ENCODE measurements at places on chromosomes 2 and 18.
A peak's percentile ranks its signal among the peaks of the same experiment; 100 is the strongest.

DNA sequence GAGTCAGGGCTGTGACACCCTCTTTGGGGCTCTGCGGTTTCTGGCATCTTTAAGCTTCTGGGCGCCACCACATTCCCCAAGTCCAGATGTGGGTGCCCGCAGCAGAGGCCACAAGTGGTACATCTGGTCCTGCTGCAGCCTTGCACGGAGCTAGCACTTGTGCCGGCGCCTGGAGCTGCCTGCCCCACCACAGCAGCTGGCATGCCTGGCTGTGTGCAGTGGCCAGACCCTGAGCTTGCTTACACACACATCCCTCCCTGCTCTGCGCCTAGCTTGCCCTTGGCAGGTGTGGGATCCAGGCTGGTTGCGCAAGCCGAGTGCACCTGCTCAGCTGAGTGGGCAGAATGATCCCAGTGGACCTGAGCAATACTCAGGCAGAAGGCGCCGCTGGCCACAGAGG is 27.3 kb downstream of the SLC4A10 start:
- DNase-seq: no peak

GRCh38 chr2:75290600-75291150 is 91.4 kb upstream of the TACR1 start:
- peak; percentile 47 for DNase-seq

DNA sequence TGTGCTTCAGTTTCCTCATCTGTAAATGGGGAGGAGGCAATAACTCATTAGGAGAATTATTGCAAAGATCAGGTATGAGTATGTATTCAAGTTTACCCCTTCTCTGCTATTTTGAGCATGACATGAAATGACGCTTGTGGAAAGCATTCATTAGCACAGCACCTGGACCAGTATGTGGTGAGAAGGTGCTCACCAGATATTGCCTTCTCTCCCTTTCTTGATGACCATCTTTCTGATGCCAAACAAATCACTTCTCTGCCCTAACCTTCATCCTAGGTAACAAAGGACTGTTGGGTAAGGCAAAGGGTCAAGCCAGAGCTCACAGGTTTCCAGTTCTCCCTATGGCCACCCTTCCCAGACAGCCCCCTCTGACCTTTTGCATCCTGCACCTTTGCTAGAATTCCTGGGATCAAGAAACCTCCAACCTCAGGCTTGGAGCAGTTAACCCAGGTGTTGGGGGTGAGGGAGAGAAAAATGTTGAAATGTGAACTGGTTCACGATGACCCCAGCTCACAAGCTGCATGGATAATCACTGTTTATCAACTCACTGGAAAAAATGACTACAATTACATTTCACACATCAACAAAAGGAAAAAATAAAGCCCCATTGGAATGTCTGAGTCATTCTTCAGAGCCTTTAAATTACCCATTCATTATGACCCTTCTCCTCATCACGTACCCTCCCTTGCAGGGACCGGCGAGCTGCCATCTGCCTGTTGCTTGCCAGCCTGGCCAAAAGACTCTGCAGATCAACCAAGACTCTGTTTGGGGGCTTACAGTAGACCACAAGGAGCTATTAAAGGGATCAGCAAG is 41.6 kb downstream of the LBH start:
- peak; percentile 89 for DNase-seq

- no peak for DNase-seq
Observed at GRCh38 chr2:166238176-166238575, 110.4 kb upstream of the SCN1A start.

- DNase-seq: peak; percentile 31
Observed at GRCh38 chr18:11512096-11513025, 97.0 kb upstream of the SLC35G4 start.

DNA sequence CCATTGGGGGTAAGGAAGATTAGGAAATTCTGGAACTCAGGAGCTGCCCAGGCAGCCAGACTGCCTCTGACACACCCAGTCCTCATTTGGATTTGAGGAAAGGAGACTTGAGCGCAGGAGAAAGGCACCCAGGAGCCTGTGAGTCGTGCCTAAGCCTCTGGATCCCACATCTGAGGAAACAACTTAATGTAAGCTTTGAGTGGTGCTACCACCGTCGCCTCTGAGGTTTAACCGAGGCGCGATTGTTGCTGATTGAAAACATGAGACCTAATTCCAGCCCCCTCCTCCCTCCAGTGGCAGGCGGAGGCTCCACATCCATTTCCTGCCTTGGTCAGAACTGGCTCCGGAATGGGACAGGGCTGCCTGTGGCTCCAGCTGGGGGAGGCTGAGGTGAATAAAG is 176.7 kb upstream of the PKDCC start:
- DNase-seq: peak; percentile 29

DNA sequence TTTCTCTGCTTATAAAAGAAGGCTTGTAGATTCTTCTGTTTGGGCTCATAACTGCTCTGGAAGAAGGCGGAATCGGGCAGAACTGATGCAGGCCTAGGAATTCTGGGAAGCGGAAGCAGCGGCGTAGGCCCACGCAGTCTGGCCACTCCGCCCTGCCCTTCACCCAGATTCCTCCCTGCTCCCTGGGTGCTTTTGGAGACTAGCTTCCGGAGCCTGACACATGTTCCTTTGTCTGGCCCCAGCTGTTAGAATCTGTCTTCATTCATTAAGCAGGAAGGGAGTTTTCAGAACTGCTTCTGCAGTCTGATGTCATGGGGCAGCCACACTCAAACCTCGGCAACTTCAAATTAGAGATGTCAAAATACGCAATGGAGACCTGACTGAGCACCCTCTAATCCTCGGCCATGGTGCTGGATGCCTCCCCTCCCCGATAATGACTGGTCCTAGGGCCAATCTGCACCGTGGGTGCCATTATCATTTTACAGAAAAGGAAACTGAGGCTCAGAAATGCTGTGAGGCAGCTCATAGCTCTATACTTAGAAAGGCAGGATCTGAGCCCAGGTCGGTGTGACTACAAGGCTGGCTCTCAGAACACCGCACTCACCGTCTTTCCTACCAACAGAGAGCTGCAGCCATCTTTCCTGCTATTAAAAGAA is 275.7 kb downstream of the MYCN start:
- no peak for DNase-seq

DNA sequence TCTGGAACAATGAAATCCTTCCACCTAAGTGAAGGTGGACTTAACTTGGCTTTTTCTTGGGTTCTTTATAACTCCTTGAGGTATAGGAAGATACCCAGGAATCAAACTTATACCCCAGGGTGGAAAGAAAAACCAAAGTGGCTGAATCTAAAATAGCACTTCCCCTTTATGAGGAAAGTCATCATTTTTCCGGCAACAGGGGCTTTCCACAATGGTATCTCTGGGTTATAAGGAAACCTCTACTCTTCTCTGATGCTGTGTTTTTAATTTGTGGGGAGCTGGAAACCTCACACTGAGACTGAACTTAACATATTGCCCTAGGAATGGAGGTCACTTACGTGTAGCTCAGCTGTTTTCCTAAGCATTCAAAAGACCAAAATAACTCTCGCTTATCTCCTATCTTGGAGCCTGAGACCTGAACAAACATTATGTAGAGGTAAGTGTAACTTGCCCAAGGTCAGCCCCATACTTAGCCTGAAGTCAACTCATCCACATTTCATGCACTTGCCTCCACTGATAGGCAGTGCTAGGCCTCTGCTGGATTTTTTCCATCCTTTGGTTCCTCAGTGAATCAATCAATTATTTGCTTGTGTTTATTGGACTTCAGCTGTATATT is 117.9 kb downstream of the SETBP1 start:
- DNase-seq: no peak

DNA sequence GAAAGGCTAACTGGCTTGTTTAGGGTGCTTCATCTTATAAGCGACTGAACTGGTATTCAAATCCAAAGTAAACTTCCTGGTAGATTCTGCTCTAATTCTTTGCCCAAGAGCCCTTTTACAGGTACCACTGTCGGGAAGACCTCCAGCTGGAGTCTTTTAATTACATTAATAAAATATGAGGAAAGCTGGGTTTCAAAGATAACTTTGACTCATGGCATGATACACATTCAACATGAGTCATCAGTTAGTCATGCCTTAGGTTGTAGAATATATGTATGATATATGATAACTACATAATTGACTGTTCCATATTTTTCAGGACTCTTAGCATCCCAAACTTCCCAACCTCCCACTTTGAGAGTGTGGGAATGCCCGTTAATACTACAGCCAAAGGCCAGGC is 32.3 kb downstream of the ZCCHC2 start:
- DNase-seq: no peak
